ENCODE measurements at places on chromosomes 4 and X.

DNA sequence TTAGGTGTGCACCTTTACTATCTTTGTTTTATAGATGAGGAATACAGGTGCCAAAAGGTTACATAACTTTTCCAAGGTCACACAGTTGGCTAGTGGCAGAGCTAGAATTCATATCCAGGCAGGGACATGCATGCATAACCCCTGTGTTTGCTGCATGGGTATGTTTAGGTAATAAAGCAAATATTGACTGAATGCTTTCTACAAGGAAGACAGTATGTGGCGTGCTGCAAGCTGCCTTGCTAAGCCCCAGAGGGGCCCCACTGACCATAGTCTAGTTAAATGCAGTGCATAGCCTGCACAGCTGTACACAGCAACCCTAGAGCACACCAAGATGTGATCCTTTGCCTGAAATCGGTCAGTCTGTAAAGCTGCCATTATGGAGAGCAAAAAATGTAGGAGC, 320.5 kb upstream of the IGFBP7 start:
- DNase-seq: no peak

- no peak for DNase-seq
These were observed 18.2 kb downstream of the TMEM156 start for GRCh38 chr4:39014028-39014427.

GRCh38 chr4:90769251-90769650, 642.1 kb downstream of the CCSER1 start:
- DNase-seq: no peak

GRCh38 chr4:55068522-55068921, 56.9 kb downstream of the KDR start:
- DNase-seq: no peak

DNA sequence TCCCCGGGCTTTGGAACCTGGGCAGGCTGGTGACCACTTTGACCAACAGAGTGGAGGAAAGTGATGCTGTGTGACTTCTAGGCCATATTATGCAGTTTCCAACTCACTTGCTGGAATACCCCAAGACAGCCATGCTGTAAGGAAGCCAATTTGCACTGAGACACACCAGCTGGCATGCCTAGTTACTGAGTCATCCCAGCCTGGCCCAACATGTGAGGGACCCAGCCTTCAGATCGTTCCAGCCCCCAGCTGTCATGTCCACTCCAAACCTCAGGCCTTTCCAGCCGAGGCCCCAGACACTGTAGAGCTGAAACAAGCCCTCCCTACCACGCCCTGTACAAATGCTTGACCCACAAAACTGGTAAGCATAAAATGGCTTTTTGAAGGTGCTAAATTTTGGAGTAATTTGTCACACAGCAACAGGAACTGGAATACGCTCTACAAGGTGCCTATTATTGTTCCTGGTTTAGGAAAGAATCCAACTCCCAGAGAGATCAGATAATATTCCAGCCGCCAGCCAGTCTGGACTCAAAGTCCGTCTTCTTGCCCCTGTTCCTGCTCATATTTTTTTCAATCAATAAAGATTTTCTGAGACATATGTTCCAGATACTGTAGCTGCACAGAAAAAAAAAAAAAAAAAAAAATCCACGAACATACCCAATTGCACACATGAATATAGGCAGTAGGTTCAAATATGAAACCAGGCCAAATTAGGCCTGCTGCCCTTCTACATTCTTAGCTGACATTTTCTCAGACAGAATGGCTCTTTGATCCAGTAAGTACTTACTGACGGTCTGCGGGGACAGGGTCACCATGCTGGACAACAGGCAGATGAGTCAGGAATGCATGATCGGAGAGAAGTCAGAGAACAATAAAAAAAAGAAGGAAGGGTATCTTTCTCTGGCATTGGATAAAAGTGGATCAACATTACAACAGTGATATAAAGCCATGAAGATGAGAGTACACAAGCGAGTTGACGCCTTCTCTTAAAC, 35.1 kb downstream of the SH3KBP1 start:
- DNase-seq: no peak

- no peak for DNase-seq
These were observed 78.8 kb downstream of the NFKB1 start for GRCh38 chr4:102579794-102580462.

DNA sequence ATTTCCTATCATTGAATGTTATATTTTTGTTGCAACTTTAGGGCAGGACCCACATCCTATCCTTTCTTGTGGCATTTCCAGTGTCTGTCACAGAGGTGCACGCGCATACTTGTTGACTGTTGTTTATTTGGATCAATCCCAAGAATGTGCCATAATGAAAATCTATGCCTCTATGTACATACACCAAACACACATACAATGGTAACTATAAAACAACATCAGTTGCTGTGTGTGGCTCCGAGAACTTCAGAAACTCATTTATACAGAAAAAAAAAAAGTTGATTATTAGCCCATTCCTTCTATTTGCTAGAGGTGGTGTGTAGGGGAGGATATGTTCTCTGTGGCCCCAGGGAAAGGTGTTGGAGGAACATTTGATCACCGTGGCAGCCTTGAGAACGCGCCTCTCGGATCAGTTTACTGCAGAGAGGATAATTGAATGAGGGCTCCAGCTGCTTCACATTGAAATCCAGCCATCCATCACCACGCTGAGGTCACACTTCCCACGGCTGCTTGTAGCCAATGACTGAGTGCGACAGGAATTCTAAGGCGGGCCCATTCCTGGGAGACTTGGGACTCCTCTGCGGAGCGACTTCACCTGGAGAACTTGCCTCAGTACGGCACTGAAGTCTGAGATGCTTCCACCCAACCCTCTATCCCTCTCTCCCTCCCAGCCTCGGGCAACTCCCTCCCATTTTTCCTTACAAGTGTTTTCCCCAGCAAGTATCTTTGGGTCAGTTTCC, 19.5 kb downstream of the SMPX start:
- peak; percentile 0 for DNase-seq

DNA sequence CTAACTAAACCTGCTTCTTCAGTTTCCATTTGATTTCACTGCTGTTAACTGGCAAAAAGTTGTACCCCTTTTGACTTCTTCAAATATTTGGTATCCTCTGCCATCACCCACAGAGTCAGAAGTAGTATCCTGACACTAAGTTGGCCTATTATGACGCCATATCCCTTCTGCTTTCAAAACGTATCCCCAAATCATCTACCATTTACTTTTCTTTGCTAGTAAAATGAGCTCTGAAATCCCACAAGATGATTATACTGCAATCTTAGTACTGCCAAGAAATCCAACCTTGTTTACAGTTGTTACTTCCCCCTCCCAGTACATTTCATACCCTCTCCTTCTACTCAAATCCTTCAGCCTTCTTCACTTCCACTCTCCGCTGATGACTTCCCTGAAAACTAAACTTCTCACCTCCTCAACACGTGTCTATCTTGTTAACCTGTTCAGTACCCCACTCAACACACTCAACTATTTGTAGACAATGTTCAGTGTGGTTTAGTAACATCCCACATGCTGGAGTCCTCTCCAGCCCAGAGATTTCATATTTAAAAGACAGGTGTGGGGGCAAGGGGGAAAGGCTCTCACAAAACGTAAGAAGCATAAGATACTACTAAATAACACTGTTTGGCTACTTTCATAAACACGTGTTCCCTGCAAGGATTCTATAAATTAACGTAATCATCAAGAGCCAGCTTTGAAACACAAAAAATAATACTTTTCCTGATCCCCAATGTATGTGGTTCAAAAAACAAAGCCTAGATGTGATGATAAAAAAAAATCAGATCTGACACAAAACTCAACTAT, 1.3 kb downstream of the NAF1 start:
- no peak for DNase-seq

Data from DMS79 (cell line).